ENCODE measurements at places on chromosomes 6 and 20. TPM values are rescaled to one million over a fixed set of nuclear protein-coding genes. Genes with fewer than 3 reads are reported as not detected.

Gene DPPA5
- total RNA-seq: not detected

Gene CDSN
- total RNA-seq: not detected

Gene RSPH4A
- total RNA-seq: not detected

Gene CST5
- total RNA-seq: not detected

Gene GRM4
- not detected for total RNA-seq

Gene BNIP5
- total RNA-seq: not detected

Gene MAP1LC3A
- 16.6 TPM for total RNA-seq

Gene SIRPA
- 15.9 TPM for total RNA-seq
